Stimulated activated naive CD8-positive, alpha-beta T cell treated with anti-CD3 and anti-CD28 coated beads, Interleukin-15, amount 100 ng/mL, for 72 hours (primary cell): ENCODE measurements at places on chromosomes 3 and 15.

- DNase-seq: no peak
Measured at GRCh38 chr3:18666655-18667054, 241.5 kb upstream of the SATB1 start.

DNA sequence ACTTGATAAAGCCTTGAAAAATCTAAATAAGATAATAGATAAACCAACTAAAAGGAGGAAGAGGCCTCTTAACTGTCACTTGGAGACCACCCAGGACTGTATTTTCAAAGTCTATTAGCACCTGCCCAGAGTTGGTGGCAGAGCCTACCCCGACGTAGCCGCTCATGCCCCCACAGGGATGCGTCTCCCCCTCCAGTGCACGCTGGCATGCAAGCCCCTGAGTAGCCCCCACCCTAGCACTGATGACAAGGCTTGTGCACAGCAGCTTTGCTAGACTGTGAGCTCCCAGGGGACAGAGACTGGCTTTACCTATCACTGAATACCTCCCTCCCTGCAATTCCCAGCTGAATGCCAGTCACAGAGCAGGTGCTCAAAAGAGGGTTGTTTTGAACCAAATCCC is 54.1 kb upstream of the HES1 start:
- DNase-seq: no peak

GRCh38 chr15:75738014-75738646 is 25.5 kb upstream of the CSPG4 start:
- DNase-seq: no peak

DNA sequence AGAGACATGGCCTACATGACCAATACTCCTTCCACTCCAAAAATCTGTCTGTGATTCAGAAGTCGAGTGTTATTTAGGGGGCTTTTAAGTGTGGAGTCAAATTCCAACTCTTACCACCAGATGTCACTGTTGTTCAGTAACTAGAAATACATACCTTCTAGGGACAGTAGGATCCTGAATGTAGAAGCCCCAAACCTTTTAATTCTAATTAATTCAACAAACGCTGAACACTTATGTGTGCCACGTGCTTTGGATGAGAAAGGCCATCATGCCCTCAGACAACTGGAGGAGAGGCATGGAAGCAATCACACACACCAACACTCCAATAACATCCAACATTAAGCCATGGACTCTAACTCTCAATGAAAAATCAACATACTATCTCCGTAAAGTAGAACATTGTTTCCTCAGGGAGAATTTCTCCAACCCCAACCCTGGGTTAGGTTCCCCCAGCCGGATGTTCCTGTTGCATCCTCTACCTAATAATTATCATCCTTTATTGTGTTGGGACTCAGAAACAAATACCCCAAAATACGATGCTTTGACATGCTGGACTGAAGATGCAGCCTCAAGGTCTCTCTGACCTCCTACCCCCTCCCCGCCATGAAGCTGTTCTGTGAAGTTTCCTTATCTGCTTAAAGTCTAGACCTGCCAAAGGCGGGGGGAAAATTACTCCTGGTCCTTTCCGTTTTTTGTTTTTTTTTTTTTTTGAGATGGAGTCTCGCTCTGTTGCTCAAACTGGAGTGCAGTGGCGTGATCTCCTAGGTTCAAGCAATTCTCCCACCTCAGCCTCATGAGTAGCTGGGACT is 8.0 kb upstream of the CCDC13 start:
- DNase-seq: peak; percentile 36

DNA sequence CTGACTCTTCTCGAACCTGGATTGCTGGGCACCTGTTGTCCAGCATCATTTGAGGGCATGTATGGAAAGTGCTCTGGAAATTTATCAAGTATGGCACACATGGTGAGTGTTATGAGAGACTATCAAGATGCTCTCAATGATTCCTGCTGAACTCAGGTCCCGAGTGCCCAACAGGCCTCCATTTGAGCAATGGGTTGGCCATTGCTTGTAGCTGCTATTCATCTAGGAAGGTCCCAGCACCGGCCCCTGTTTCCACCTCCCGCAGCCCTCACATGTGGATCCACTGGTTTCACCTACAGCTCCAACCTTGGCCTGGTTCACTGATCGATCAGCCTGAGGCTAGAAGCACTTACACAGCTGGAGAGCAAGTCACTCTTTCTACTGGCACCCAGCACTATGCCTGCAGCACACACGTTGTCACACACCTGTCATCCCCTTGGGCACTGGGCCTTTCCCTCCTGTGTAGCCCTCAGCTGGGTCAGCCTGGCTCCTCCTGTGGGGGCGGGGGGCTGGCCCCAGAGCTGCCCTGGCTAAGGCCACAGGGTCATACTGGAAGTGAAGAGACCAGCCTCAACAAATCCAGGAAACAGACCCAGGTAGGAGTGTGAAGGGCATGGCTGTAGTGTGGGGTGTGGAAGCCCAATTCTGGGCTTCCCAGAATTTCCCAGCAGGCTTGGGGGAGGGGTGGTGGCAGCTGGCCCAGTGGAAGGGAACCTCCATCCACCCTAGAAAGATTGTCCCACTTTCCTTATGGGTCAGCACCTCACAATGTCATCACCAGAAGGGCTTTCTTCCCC is 41.7 kb upstream of the SMAD3 start:
- no peak for DNase-seq

- DNase-seq: no peak
Measured at GRCh38 chr3:146772211-146772743, 167.1 kb upstream of the PLSCR5 start.

DNA sequence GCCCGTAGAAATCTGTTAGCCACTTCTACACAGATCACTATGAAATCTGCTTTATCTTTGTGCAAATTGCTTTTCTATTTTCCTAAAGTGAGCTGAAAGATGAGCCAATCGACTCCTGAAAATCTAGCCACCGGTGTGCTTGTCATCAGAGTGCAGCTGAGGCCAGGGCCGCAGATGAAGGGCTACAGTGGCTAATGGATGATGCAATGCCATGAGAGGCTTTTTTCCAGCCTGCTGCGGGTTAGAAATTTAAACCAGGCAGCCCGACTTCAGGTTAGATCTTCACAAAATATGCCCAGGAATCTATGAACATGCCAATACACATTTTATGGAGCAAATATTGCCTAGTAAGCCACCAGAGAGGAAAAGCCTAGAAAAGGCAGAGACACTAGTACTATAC is 948.2 kb upstream of the CFAP20DC start:
- DNase-seq: no peak

GRCh38 chr3:79414806-79415205 is 353.0 kb downstream of the ROBO1 start:
- no peak for DNase-seq

DNA sequence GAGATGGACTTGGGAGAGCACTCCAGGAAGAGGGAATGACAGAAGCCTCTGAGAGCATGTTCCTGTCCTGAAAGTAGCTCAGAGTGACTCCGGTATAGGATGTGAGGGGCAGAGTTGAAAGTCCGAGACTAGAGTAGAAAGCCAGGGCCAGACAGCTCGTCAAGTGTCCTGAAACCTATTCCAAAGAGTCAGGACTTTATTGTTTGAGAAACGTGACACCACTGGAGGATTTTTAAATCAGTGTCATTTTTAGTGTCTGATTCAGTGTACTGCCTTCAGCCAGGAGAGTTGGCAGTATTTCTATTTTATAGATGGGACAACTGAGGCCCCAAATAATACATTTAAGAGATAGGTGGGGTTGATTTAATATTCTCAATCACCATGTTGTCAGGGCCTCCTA is 1.6 kb upstream of the RBMS3 start:
- no peak for DNase-seq

DNA sequence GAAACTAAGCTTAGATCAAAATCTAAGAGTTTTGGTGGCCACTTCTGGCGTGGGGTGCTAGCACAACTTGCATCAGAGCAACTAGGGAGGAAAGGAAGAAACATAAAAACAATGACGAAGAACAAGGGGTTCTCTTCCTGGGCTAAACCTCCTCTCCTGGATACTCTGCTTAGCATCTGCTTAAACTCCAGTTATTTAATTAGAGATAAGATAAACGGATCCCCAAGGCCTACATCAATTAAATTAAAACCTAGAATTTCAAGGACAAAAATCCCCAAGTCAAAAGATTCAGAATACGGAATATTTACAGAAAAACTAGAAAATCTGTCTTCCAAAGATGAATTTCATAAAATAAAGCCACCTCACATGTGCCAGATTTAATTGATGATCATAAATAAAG is 281.9 kb downstream of the SHOX2 start:
- DNase-seq: no peak

- no peak for DNase-seq
Measured at GRCh38 chr3:28590860-28591259, 242.2 kb upstream of the AZI2 start.

- DNase-seq: no peak
Measured at GRCh38 chr15:96362755-96363651, 32.5 kb downstream of the NR2F2 start.

GRCh38 chr3:102174312-102174712 is 260.5 kb upstream of the ZPLD1 start:
- DNase-seq: no peak

GRCh38 chr3:16820485-16820884 is 64.3 kb upstream of the PLCL2 start:
- DNase-seq: no peak

DNA sequence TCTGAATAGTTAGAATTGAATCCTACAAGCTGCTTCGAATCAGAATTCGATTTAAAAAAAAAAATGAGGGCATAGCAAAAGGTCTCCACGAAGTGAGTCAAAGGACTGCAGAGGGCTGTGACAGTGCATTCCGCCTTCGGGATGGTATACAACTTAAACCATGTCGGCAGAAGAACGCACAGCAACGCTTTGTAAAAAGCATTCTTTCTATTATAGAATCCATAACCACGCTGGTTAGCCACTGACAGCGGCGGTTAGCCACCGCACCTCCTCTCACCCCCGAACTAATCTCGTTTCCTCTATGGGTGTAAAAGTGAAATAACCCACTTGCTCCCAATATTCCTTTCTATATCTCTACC is 664 bp upstream of the PIK3CA start:
- peak; percentile 88 for DNase-seq

- no peak for DNase-seq
Measured at GRCh38 chr3:153448151-153448829, 286.3 kb downstream of the RAP2B start.

DNA sequence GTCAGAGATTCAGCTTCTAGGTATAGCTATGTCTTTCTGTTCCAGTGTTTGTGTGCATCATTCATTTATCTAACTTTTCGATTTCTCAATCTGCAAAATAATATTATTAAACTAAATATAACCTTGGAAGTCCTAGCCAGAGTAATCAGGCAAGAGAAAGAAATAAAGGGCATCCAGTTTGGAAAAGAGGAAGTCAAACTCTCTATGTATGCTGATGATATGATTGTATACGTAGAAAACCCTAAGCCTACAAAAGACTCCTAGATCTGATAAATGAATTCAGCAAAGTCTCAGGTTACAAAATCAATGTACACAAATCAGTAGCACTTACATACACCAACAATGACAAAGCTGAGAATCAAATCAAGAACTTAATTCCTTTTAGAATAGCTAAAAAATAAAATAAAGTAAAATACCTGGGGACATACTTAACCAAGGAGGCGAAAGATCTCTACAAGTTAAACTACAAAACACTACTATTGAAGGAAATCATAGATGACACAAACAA is 718.2 kb downstream of the NTRK3 start:
- DNase-seq: no peak

- no peak for DNase-seq
Measured at GRCh38 chr15:66565141-66565641, 607 bp downstream of the LCTL start.

- DNase-seq: no peak
Measured at GRCh38 chr3:126550488-126551051, 8.2 kb downstream of the C3orf22 start.

GRCh38 chr3:98541695-98542094 is 9.9 kb downstream of the GPR15 start:
- DNase-seq: no peak

- no peak for DNase-seq
Measured at GRCh38 chr15:60982249-60982910, 246.7 kb downstream of the RORA start.

DNA sequence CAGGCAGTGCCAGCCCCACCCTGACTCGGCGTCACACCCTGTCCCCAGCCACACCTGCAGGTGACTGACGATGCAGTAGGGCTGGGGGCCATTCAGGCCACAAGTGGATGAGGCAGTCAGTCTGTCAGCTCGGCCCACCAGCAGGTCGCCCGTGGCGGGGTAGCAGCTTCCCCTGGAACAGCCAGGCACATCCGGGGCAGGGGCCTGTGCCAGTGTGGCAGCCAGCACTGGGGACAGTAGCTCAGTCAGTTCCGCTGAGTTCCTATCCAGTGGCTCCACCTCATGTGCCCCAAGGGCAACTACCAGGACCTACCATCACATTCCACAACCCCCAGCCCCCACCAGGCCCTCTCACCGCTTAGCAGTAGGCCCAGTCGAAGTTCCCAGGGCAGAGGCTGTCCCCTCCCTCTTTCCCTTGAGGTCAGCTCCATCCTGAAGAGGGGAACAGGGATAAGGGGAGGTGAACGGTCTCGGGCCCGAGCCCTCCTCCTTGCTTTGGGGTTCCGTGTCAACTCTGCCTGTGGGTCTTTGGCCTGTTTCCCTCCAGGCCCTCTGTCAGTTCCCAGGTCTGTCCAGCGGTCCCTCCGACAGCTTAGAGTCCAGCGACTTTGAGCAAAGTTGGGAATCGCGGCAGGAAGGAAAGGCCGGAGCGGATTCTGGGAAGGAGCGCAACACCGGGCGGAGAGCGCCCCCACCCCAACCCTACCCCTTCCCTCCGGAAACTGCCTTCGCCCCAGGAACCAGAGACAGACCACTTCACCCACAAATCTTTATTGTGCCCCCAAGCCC is at the start of gene LAMB2:
Gene LAMB2, minus strand, starts transcription at position 614 of the 789 bp plus-strand sequence. Its CDS starts 183 bp downstream, at position 431.
- no peak for DNase-seq

DNA sequence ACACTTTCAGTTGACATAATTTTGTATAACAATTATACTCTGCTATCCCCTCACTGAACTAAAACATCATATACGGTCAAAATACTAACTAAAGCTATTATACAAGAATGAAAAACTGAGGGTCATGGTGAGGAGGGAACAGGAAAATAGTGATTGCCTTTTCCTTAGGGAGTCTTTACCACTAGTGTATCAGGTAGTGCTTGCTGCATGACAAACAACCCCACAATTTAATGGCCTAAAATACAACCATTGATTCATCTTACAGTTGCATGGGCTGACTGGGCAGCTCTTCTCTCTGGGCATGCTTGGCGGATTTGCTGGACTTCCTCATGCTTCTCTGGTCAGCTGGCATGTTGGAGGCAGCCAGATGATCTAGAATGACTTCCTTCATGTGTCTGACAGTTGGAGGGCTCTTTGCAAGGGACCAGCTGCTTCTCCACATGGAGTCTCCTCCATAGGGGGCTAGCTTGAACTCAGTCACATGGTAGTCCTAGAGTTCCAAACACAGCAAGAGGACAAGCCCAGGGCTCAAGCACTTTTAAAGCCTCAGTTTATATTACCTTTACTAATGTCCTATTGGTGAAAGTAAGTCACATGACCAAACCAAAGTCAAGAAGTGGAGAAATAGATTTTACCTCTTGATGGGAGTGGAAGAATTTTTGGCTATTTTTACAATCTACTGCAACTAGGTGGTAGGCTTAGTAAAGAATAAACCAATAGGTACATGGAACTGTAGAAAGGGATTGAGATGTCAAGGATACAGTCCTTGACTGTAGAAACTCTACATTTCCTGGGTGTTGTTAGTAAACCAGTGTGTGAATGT is 18.8 kb downstream of the THAP10 start:
- no peak for DNase-seq
